ENCODE measurements at places on chromosomes 12 and 14. TPM values are rescaled to one million over a fixed set of nuclear protein-coding genes. Genes with fewer than 3 reads are reported as not detected.

GRCh38 chr14:99155173-99156089 lies 116.6 kb downstream of the BCL11B start:
- DNase-seq, result no peak

- DNase-seq, result no peak
Observed at GRCh38 chr14:98186140-98186539, 1085.9 kb downstream of the BCL11B start.

POTEG gene
- total RNA-seq, result not detected

PPP1R36 gene
- total RNA-seq, result 0.97 TPM

- no peak for DNase-seq
Observed at GRCh38 chr14:68607081-68607866, 185.6 kb downstream of the ZFP36L1 start.

LALBA gene
- not detected for total RNA-seq

DNA sequence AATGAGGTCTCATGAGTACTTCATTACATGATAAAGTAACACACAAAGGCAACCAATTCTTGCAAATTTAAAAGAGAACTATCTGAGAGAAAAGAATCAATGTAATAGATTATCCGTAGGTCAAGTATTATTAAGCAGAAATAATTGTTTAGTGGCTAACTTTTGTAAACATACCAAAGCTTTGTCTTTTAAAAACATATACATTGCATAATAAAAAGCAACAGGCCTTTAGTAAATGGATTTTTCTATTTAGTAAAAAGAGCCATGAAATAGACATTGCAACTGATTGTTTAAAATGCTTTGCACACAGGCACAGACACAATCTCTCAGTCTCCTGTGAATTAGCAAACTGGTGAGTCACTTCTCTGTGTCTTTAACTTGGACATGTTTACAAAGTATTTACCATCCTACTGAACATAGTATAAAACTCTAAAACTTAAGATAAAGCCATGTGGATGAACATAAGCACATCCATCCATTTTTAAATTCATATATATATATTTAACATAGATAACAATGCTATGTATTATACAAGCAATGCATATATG lies 518.7 kb upstream of the MGAT4C start:
- no peak for DNase-seq

- DNase-seq, result no peak
Observed at GRCh38 chr14:37593511-37594237, 1.4 kb downstream of the FOXA1 start.

- no peak for DNase-seq
Observed at GRCh38 chr14:96584199-96584906, 82.2 kb downstream of the PAPOLA start.

- no peak for DNase-seq
Observed at GRCh38 chr14:61887628-61888027, 125.4 kb downstream of the SNAPC1 start.

GRCh38 chr12:58907391-58907790 lies 12.9 kb downstream of the LRIG3 start:
- DNase-seq, result no peak

RFX4 gene
- not detected for total RNA-seq

NRXN3 gene
- 9.0 TPM for total RNA-seq

FNTB gene
- 14.0 TPM for total RNA-seq

- DNase-seq, result no peak
Observed at GRCh38 chr12:9625019-9625418, 17.3 kb upstream of the KLRB1 start.

DNA sequence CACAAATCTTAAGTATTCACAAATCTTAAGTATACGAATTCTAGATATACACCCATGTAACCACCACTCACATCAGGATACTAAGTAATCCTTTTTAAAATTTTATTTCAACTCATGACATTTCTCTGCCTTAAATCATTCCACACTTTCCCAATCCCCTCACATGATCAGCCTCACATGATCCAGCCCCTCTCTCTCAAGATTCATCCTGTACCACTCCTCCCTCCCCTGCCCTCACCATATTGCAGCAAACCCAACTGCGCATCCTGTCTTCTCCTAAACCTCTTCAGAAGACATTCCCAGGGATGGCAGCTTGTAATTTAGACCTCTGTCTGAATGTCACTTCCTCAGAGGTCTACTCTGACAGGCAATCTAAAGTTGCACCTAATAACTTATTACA lies 1.7 kb upstream of the EIF4B start:
- no peak for DNase-seq

DNA sequence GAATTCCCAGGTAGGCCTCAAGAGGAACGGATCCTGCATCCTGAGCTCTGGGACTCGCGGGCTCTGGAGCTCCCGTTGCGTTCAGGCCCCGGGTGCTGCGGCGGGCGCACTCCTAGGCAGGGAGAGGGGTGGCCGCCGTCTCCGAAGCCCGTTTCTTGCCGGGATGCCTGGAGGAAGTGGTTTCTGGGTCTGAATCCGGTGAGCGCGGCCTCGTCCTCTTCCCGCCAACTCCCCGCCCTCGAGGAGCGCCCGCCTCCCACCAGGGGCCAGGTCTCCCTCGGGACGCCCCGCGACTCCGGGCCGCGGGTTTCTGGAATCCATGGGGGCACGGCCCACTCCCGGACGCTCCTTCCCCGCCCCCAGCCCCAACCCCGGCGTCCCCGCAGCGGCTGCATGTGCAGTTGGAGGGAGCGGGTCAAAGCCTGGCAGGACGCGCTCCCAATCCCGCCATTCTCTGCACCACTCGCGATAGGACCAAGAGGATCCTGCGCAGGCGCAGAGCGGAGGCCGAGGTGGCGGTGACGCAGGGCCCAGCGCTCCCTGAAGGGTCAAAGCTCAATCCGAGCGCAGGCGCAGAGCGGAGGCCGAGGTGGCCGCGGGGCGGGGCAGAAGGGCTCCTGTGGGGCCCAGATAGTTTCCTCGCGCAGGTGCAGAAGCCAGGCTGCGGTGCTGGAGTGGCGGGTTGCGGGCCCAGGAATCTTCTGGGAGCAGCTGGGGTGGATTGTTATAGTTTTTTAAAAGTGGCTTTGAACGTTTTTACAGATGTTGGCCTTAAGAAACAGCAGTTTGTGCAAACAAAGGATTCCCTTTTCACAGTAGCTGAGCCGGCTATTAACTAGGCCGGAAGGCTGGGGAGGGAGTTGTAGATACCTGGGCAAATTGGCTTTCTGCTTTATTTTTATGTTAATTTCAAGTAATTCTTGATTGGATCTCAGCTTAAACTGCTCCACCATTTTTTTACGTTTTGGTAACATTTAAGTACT lies 796.4 kb downstream of the AACS start:
- peak; percentile 72 for DNase-seq

- DNase-seq, result no peak
Observed at GRCh38 chr14:63760014-63760413, 32.1 kb upstream of the SGPP1 start.

LIN7A gene
- total RNA-seq, result 14.6 TPM

DNA sequence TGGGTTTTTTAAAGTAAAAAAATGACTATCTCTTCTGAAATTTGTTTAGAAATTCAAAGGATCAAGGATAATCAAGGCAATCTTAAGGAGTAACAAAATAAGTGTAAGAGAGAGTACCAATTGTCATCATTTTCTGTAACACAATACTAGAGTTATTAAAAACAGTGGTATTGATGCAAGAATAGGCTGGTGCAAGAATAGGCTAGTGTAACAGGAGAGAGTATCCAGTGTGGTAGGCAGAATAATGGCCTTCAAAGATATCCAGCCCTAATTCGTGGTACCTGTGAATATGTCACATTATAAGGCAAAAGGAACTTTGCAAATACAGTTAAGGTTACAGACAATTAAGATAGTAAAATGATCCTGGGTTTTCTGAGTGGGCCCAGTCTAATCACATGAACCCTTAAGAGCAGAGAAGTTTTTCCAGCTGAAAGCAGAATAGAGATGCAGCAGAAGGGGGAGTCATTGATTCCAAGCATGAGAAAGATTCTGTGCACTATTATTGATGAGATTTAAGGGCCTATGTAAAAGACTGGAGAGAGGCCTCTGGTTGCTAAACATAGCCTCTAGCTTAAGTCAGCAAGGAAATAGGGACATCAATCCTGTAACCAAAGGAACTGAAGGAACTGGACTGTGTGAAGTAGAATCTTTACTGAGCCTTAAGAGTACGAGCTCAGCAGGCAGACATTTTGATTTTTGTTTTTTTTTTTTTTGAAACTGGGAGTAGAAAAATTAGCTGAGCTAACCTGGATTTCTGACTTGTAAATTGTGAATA lies 134.1 kb downstream of the GPHN start:
- no peak for DNase-seq

RASAL1 gene
- total RNA-seq, result 0.41 TPM

GRCh38 chr14:49019467-49020115 lies 566.6 kb downstream of the RPS29 start:
- no peak for DNase-seq

GRCh38 chr12:44759289-44759688 lies 116.8 kb downstream of the NELL2 start:
- no peak for DNase-seq

ANP32D gene
- total RNA-seq, result not detected

C1S gene
- total RNA-seq, result 280 TPM

RILPL1 gene
- 14.4 TPM for total RNA-seq

GRCh38 chr12:47025798-47026197 lies 53.6 kb upstream of the PCED1B start:
- DNase-seq, result no peak

CIROP gene
- not detected for total RNA-seq

DNA sequence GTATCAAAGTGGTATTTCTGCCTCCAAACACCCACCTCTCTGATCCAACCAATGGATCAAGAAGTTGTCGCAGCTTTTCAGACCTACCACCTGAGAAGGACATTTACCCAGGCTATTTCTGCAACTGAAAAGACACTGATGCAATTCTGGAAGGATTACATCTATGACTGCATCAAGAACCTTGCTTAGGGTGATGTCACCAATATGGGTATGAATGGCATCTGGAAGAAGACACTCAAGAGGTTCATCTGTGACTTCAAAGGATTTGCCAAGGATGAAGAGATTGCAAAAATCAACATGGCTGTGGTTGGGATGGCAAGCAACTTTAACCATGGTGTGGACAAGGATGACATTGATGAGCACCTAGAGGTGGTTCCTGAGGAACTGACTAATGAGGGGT lies 154.2 kb downstream of the PCNX1 start:
- DNase-seq, result no peak

GRCh38 chr14:30417121-30417520 lies 141.8 kb upstream of the G2E3 start:
- DNase-seq, result no peak

OR6C2 gene
- not detected for total RNA-seq

- DNase-seq, result no peak
Observed at GRCh38 chr12:66405395-66405794, 103.1 kb downstream of the HELB start.

- DNase-seq, result peak; percentile 67
Observed at GRCh38 chr12:42213954-42214426, 24.1 kb downstream of the YAF2 start.

GRCh38 chr12:1738446-1738845 lies 47.6 kb downstream of the ADIPOR2 start:
- DNase-seq, result no peak

- no peak for DNase-seq
Observed at GRCh38 chr14:68042586-68043210, 223.1 kb downstream of the RAD51B start.

DNA sequence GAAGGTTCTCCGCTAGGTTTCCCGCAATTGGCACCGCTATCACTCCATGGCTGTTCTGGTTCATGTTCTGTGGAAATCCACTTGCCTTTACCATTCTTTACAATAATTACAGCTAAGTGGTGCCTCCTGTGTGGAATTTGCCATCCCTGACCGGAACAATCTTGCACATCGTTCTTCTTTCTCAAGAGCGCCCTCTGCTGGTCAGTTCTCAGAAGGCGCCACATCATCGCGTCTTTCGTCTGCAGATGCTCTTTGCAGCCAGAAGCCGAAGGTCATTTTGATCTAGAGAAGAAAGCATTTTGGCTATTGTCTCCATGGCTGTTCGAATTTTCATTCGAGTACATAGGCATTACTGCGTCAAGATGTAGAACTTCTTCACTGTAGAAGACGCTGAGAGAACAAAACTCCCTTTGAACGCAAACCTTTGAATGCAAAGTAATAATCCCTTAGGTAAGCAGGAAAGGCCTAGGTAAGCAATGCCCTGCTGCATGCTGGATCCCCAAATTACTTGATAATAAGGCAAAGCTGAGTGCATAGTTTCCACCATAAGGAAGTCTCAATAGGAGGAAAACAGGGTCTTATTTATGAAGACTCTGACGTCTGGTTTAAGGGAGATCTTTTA lies 10.1 kb upstream of the RTRAF start:
- peak; percentile 77 for DNase-seq

GRCh38 chr12:93813972-93814821 lies 137.0 kb downstream of the CRADD start:
- DNase-seq, result peak; percentile 74

MIS18BP1 gene
- 48.3 TPM for total RNA-seq

DNA sequence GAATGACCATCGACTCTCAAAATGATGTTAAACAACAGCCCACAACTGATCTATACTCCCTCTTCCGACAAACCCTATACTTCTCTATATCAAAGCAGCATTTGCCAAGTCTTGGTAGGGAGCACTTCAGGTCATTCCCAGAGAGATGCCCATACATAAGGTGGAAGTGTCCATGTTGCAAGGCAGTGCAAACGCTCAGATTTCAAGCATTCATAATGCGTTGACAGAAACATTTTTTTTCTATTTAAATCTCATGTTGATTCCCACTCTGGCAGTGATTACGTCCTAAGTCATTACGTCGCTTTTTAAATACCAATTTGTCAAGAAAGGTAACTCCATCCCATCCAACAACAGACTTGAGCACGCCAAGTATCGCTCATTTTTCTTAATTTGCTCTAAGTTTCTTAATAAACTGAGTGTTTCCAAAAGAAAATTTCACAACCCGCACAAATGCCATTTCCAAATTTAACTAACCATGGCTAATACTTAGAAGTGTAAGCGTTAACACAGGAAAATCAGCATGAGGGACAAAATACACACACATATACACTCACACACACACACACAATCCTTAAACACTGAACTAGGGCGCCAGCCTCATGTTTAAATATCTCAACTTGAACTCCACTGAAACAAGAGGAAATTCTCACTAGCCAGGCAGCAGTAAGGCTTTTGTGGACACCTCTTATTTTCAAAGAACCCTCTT lies 1.1 kb downstream of the GXYLT1 start:
- DNase-seq, result no peak

FAM177A1 gene
- 104 TPM for total RNA-seq

DNA sequence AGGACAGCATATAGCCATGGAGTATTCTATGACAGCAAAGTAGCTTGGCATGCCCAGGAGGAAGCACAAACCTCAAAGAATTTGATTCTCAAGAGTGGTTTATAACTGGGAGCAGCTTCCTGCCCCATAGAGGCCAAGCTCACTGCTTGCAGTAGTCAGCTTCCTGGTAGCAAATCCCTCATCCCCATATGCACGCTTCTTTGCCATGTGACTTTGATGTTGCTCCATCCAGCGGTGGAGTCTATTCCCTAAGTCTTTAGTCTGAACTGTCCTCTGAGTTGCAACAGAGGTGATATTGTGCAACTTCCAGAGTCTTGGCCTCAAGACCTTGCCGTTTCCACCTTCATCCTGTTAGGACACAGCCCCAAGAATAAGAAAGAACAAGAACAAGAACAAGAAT lies 996.8 kb upstream of the TMEM132C start:
- no peak for DNase-seq

KIF26A gene
- total RNA-seq, result 4.4 TPM

GRCh38 chr14:101255765-101256125 lies 305.6 kb upstream of the DIO3 start:
- DNase-seq, result no peak

GRCh38 chr12:31597066-31597465 lies 6.1 kb upstream of the DENND5B start:
- DNase-seq, result no peak

- no peak for DNase-seq
Observed at GRCh38 chr12:110922652-110923051, 2.3 kb upstream of the MYL2 start.

FGD6 gene
- 22.9 TPM for total RNA-seq
